ENCODE measurements at places on chromosomes 16 and 17.

- no peak for DNase-seq
Measured at GRCh38 chr17:41263212-41263611, 2.0 kb upstream of the KRTAP9-6 start.

- DNase-seq: no peak
Measured at GRCh38 chr17:1110541-1110861, 69.3 kb downstream of the ABR start.

DNA sequence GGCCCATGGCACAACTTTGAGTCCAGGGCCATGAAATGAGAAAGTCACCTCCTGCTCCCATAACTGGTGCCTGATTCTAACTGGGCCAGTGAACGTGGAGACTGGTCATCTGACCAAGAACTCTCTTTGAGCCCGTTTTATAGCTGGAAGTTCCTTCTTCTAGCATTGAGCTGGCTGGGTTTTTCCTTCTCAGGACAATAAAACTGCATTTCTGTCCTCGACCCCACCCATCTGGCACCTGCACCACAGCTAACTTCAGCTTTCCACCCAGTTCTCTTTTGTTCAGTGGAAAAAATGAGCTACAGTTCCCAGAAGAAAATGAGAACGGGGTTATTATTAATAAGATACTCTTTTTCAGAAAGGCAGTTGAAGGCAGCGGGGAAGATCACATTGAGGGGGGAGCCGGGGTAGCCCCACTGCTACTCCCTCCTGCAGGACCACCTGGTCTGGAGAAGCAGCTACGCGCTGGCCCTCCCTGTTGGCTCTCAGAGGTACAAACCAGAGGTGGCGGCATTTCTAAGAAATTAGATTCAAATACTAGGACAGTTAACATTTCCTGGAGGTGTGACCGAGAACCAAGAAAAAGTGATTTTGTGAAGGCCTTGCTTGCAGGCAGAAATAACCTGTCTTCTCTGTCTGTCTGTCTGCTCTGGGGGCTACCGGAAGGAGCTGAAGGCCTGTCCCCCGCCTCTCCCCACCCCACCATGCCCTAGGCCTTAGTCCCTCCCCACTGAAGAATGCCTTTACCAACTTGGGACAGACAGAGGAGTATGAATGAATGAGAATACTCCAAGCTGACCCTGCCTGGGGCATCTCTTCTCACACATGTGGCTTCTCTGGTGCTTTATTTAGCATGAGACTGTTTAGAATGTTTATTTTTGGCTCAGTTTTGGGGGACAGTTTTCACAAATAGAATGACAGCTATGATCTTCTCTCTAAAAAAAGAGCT, 123.9 kb downstream of the XYLT1 start:
- peak; percentile 9 for DNase-seq

GRCh38 chr17:1197781-1198490, 18.2 kb upstream of the ABR start:
- DNase-seq: peak; percentile 59

DNA sequence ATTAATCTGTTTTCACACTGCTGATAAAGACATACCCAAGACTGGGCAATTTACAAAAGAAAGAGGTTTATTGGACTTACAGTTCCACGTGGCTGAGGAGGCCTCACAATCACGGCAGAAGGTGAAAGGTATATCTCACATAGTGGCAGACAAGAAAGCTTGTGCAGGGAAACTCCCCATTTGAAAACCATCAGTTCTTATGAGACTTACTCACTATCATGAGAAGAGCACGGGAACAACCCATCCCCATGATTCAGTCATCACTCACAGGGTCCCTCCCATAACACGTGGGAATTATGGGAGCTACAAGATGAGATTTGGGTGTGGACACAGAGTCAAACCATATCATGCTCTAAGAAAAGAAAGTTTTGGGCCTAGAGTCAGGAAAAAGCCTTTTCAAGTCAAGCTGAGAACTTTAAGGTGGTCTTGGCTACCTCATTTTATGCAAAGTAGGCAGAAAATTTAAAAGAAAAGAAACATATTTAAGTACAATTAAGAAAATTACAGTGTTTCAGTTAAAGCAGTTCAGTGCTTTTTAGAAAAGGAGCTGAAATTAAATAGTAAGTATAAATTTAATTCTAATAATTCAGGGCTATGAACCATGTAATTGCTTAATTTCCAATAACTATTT, 24.9 kb upstream of the CRYM start:
- no peak for DNase-seq

GRCh38 chr16:17556276-17557052, 85.7 kb upstream of the XYLT1 start:
- DNase-seq: no peak

DNA sequence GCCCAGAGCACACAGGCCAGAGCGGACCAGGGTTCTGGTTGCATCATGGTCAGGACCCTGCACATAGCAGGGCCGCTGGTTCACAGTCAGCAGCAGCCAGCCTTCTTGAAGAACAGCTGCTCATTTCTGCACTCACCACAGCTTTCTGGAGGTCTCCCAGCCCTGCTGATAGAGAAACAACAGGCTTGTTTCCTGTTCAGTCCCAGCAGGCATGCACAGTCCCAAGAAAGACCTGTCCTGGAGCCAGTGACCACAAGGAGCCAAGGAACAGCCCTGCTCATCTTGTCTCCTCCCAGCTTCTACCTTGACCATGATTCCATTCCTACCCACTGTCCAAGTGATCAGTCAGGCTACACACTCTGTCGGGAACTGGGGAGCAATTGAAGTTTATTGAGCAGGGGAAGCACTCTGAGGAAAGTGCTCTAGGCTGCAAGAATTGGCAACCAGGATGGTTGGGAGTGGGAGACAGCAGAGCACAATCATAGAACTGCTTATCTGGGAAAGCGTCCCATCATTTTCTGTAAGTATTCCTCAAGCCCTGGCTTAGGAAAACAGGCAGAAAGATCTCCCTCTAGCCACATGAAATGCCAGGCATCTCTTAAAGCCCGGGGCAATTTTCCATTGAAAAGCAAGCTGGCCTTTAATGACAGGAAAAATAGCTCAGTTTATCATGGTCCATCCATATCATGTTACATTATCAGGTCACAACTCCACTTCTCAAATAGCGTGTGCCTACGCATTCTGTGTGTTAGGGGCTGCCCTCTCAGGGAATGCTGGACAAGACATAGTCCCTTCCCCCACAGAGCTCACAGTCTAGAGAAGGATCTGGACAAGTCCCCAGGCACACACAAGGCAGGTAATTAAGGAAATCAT, 155.4 kb upstream of the FOXF1 start:
- DNase-seq: no peak

- no peak for DNase-seq
Measured at GRCh38 chr16:6206080-6206479, 1108.5 kb upstream of the EEF2KMT start.

DNA sequence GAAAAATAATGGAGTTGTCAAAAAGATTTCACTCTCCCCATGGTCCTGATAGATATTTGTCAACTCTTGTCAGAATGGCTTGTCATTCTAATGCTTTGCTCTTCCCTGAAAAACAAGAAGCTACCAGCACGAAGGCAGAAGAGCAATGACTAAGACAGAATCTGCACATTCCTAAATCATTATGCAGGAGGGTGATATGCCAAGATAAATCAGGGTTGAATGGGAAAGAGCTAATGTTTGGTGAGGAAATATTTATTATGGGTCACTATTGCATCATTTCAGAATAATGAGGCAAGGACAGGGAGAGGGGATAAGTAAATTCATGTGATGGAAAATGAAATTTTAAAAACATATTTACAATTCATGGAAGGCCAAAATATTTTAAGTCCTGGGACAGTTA, 297.5 kb upstream of the XYLT1 start:
- no peak for DNase-seq

- no peak for DNase-seq
Measured at GRCh38 chr16:11078812-11079459, 134.6 kb downstream of the CLEC16A start.

GRCh38 chr17:75566416-75566815, 21.2 kb upstream of the MYO15B start:
- no peak for DNase-seq

GRCh38 chr16:88700636-88701482, 5.3 kb downstream of the RNF166 start:
- peak; percentile 99 for DNase-seq

GRCh38 chr17:7523033-7523432, 25.8 kb upstream of the TNFSF12 start:
- DNase-seq: no peak

- DNase-seq: no peak
Measured at GRCh38 chr16:84314373-84314772, 19.7 kb downstream of the WFDC1 start.

DNA sequence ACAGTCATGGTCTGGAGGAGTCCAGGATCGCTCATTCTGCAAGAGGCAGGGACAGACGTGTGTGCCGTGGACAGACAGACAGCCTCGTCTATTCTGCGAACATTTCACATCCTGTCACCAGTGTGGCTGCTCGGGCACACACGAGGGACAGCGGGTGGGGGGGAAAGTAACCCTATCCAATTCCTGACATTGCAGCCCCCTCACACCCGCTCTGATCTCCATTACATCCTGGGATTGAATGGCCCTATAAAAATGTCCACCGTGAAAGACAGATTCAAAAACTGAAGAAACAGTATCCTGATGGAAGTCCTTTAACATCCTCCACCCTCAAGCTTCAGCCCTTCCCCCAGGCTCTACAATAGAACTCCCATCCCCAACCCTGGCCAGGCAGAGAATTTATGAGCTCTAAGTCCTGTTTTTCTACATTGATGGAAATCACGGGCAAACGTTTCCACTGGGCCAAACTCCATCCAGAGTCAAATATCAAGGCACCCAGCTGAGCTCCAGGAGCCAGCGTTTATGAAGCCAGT, 39.4 kb downstream of the HS3ST3A1 start:
- no peak for DNase-seq

DNA sequence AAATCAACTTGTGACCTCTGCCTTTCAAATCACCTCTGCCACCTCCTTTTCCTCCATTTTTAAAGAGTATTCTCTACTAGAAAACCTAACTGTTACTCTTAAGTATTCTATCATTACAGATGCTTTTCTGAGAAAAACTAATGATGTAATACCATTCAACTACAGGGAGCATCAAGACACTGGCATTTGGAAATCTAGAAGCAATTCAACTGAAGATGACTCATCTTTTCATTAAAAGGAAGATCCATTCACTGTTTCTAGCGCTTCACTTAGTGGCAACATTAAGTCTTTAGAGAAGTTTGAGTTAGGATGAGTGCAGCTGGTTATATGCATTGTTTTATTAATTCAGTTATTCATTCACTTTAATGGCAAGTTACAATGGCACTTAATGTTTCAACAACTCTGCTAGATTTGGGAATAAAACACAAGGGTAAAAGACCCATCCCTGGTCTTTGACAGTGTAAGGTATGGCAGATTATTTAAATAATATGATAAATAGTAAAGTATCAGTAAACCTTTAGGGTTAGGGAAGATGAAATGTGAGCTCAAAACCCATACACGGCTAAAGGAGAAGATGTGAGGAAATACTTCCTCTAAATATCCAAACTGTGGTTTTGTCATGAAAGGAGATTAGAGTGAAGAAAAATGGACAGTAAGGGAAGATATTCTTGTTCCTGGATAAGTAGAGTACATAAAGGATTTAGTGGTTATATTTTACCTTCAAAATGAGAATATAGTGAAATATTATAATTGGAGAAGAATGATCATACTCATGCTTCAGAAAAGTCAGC, 61.7 kb downstream of the KCNJ2 start:
- no peak for DNase-seq

DNA sequence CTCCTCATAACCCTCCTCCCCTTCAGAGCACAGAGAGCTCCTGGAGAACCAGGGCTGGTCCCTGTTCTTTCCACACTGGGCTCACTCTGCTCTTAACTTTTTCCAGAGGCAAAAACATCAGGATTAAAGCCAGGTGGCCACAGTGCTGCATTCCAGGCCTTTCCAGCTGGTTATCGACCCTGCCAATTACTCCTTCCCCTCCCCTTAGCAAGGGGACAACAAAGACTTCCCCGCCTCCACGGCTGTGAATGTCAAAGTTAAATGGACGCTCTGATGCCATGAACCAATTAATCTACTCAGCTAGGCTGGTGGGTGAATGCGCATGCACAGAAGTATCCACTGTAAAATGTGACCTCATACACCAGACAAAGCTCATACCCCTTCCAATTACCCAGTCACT, 23.1 kb downstream of the ACLY start:
- DNase-seq: no peak

DNA sequence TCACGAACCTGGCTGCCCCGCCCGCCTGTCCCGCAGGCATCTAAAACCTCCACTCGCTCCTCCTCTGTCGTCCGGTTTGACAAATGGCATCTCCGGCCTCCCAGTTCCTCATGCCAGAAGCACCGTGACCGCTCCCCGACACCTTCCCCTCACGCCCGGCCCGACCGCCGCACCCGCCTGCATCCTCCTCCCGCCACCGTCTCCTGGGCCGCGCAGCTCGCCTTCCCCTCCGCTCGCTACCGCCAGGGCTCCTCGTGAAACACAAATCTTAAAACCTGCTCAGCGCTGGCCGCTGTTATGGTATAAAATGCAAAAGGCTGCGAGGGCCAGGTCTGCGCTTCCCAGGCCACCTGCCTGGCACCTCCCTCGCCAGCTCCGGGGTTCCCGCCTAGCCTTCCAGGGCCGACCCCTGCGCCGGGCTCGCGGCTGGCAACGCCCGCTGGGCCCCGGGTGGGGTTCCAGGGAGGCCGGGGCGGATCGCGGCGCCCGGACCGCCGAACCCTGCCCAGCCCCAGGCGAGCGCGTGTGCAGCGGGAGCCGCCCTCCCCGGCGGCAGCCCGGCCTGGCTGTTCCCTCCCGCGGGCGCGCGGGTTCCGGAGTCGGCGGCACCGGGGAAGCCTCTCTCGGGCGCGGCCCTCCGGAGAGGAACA, 488 bp downstream of the SPSB3 start:
- DNase-seq: no peak

DNA sequence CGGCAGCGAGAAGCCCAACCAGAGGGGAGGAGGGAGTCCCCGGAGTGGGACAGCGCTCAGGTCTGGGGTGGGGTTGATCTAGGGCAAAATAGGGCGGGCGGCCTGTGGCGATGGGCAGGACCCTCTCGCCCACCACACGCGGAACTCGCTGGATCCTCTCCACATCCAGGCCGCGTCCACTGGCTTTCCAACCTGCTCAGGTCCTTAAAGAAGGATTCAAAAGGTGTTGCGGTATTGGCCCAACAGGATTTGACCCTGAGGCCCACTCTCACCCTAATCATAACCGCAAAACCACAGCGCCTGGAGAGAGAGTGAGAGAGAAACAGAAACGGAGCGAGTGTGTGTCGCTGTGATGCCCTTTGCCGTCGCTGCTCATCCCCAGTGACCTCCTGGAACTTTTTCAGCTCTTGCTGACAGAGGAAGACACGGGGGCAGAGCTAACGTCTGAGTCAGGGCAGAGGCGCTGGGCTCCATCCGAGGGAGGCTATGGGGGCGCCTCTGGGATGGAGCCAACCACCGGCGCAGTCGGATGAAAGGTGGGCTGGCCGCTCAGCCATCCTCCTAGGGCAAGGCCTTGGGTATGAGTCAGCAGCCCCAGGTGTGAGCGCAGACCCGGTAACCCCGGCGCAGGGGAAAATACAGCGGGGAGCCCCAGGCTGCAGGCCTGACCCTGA, 16.7 kb upstream of the OR1F1 start:
- peak; percentile 52 for DNase-seq
